ENCODE measurements at places on chromosomes 3 and 15.

DNA sequence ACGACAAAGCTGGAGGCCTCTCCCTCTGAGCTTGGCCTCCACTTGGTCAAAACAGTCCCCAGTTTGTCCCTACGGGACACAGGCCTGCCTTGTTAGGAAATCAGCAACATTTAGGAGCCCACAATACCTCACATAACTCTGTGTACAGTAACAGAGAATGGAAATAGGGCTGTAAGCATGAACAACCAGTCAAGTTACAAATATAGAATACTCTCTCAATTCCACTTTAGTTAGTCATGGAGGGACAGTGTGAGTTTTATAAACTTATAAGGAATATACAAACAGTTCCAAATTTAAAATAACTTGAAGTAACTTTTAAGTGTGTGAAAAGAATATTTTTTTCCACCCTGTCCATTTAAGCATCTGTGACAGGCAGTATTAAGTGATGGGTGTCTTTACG lies 129.4 kb downstream of the PGPEP1L start:
- DNase-seq, result no peak

DNA sequence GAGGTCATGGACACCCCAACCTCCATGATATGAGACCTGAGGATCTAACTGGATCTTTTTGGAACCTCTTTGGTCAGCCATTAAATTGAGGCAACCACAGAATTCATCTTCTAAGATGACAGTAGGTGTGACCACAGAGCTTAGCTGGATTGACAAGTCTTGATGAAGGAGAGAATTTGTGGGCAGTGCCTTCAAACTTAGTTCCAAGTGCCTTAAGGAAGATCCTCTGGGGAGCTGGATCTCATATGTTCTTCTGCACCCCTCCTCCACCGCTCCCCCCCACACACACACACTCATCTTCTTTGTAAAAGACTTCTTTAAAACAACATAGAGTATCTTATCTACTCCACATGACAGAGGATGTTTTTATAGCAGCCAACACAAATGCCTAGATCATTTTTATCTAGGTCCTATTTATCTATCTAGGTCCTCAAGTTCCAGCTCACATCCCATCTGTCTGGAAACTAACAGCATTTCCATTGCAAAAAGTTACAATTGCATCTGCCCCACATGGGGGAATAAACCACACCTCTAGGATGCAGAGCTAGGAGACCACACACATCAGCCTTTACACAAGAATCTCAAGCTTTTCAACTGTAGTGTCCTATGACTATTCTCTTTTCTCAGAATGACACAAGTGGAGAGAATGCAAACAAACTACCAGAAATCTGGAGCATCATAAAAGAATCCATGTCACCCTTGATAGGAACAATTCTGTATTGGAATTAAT lies 37.4 kb downstream of the WWTR1 start:
- no peak for DNase-seq

DNA sequence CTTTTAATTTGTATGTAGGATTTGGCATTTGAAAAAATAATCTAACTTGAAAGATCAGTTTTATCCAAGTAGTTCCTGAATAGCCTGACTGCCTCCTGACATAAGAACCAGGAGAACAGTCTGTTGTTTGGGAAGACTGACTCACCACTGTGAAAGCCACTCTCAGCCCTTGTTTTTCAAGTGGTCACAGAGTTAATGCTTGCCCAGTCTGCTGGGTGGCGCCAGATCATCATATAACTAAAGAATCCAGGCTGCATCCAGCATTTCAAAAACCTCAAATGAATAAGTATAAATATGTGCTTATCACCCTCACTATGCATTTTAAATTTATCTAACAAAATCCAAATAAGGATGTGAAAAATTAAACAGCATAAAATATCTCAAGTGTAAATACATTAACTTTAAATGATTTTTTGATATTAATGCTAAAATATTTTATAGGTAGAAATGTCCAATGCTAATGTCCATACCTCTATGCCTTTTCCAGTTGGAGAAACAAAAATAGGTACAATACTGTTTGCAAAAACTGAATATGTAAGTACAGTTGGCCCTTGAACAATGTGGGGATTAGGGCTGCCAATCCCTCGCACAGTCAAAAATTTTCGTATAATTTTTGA lies 26.9 kb upstream of the ZBBX start:
- no peak for DNase-seq

- no peak for DNase-seq
Measured at GRCh38 chr15:72168131-72168807, 29.3 kb downstream of the GRAMD2A start.

GRCh38 chr3:191356631-191357439 lies 26.5 kb upstream of the UTS2B start:
- no peak for DNase-seq

- DNase-seq, result no peak
Measured at GRCh38 chr3:14768182-14768790, 50.5 kb upstream of the FGD5 start.

DNA sequence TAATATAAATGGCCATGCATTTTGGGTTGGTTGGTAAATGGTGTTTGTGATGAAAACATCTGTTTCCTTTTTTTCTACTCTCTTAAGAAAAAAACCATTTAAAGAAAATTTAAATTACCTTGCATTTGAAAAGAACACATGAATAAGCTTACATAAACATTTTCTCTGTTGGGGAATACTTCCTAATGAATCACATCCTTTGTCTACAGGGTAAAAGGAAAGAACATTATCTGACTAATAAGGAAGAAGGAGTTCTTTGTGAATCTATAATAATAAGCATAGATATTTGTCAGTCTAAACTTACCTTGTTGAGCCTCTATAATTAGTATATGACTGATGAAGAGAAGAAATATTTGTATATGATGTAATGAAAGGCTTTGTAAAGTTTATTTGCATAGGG lies 254.1 kb upstream of the ZNF717 start:
- DNase-seq, result no peak

DNA sequence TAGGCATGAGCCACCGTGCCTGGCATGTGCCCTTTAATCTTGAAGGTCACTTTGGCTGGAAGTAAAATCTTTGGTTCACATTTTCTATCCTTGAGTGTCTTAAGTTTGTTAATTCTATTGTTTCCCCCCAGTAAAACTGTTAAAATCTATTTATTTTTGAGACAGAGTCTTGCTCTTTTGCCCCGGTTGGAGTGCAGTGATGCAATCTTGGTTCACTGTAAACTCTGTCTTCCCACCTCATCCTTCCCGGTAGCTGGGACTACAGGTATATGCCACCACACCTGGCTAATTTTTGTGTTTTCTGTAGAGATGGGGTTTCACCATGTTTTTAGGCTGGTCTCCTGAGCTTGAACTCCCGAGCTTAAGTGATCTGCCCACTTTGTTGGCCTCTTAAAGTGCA lies 7.7 kb downstream of the PPP4R2 start:
- DNase-seq, result no peak

- no peak for DNase-seq
Measured at GRCh38 chr15:98957655-98958054, 49.9 kb downstream of the PGPEP1L start.

GRCh38 chr15:47376190-47376589 lies 341.1 kb upstream of the SEMA6D start:
- DNase-seq, result no peak

- DNase-seq, result no peak
Measured at GRCh38 chr3:16240229-16241023, 24.3 kb downstream of the DPH3 start.

DNA sequence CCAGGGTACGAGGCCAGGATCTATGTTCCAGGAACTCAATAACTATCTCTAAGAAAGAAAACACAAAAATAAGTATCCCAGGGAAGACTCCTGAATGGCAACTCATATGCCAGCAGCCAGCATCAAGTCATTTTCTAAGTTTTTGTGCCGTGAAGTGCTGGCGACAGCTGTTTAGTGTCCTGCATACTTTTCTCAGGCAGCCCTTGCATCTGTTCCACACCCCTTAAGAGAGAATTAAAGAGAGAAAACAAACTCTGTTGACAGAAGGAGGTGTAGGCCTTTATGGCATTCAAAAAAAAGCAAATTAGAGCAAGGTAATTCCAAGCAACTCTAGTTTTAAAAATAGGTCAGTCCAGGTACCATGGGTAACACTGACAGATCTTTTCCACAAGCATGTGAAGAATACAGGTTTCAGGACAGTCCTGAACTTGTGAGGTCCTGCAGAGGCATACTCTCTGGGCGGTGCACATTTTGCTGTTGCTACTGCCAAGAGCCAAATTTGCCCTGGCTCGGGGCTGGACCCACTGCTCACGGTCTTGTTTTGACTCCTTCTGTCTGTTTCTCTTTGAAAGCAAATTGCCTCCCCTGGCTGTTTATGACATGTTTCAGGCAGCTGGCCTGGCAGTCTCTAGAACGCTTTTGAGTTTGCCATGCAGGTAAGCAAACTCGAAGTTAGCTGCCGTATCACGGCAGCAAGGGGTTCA lies 252.1 kb upstream of the ADAMTS9 start:
- DNase-seq, result no peak

- no peak for DNase-seq
Measured at GRCh38 chr3:34106879-34107278, 308.4 kb downstream of the PDCD6IP start.

DNA sequence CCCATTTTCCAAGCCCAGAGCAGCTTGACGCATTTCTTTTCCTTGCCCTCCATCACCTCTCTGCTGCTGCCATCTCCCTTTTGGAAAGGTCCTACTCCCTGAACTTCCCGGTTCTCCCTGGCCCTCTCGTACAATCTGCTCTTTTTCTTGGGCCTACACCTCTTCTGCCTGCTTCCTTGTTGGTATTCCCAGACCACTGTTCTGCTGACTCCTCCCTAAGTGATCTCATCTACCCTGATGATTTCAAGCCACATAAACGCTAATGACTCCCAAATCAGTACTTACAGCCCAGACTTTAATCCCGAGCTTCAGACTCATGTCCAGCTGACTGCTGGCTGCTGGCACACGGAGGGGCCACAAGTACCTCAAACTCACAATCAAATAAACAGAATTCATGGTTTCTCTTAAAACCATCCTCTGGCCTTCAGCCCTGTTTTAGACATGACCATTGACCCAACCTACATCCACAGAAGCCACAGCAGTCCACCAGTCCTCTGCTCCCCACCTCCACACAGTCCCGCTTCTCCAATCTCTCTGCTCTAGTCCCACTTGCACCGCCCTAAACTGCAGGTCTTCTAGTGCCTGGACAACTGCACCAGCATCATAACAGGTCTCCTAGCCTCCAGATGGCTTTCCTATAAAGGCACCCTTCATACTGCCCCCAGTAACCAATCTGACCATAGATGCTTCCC lies 57.6 kb downstream of the AAGAB start:
- DNase-seq, result no peak

DNA sequence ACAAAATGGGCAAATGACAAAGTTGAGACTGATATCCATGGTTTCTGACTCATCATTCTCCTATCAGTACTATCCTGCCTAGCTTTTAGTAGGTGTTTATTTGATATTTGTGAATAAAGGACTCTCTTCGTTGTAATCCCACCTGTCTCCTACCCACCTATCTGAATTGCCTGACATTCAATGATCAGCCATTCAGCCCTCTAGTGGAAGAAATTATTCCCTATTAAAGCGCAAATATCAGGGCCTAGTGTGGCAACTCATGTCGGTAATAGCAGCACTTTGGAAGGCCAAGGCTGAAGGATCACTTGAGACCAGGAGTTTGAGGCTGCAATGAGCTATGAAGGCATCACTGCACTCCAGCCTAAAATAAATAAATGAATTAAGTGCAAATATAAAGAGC lies 195.7 kb upstream of the SETMAR start:
- no peak for DNase-seq

- DNase-seq, result no peak
Measured at GRCh38 chr15:57494581-57494980, 97.1 kb upstream of the MYZAP start.

GRCh38 chr3:127884041-127884440 lies 31.0 kb upstream of the KBTBD12 start:
- no peak for DNase-seq

GRCh38 chr3:54042259-54042823 lies 80.0 kb upstream of the CACNA2D3 start:
- DNase-seq, result no peak

GRCh38 chr15:52635908-52636307 lies 43.3 kb downstream of the ATOSA start:
- no peak for DNase-seq

DNA sequence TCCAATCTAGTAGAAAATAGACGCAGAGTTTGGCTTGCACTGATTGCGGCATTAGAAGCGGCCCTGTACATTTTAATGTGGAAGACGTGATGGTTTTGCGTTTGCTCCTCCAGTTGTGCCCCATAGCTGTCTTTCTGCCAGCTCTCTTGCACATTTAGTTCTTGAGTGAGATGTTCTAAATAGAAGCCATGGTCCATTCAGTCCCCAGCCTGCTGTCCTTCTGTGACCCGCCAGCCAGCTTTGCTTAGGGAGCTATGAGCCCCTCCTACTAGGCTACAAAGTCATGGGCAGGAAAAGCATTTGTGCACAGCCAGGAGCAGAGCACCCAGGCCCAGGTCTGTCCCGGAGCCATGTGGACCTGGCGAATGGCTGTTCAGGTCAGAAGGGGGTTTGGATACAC lies 50.3 kb downstream of the APBA2 start:
- DNase-seq, result no peak

- DNase-seq, result no peak
Measured at GRCh38 chr15:76060118-76060989, 569 bp downstream of the TMEM266 start.

GRCh38 chr15:61701455-61701854 lies 358.8 kb downstream of the VPS13C start:
- no peak for DNase-seq

- DNase-seq, result no peak
Measured at GRCh38 chr3:157444797-157445184, 8.1 kb downstream of the PTX3 start.

- DNase-seq, result no peak
Measured at GRCh38 chr3:34174740-34175139, 376.3 kb downstream of the PDCD6IP start.
